ENCODE measurements at places on chromosomes 7 and 10. TPM values are rescaled to one million over a fixed set of nuclear protein-coding genes. Genes with fewer than 3 reads are reported as not detected.

- DNase-seq = no peak
These were observed 17.6 kb downstream of the DNTT start for GRCh38 chr10:96321822-96322221.

DNA sequence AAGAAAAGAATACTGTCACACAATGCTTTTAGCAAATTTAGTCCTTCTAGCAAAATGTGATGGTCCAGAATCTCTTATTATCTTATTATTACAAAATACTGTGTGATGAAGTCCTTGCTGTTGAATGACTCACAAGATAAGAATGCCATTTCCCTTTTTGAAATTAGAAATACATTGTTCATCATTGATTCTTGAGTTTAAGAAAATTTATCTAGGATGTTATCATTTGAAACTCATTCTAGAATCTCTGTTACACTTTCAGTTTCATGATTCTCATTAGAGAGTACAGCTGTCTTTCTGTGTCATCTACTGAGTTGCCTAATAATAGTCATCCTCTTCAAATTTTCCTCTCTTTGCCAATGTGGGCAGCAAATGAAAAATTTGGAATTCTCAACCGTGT lies 9.6 kb downstream of the ZKSCAN5 start:
- DNase-seq = peak; percentile 66

DNA sequence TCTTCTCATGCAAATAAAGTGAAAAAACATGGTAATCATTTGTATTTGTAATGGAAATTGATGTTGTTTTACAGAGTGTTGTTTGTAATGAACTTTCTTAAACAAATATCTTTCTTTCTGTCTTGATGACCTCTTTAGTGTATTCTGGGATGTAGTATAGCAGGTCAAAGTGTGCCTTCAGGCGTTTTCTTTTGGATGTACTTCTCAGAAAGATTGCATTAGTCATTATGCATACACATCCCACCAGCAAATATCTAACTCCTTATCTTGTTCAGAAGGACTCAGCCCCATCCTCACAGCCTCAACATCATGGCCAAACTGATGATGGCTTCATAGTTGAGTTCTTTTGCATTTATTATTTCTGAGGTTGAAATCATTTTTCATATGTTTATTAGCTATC lies 124.7 kb downstream of the LRRC18 start:
- DNase-seq = no peak

- DNase-seq = no peak
These were observed 27.5 kb upstream of the FIGNL1 start for GRCh38 chr7:50477640-50478039.

GRCh38 chr7:84455788-84456187 lies 261.2 kb upstream of the SEMA3A start:
- DNase-seq = no peak

DNA sequence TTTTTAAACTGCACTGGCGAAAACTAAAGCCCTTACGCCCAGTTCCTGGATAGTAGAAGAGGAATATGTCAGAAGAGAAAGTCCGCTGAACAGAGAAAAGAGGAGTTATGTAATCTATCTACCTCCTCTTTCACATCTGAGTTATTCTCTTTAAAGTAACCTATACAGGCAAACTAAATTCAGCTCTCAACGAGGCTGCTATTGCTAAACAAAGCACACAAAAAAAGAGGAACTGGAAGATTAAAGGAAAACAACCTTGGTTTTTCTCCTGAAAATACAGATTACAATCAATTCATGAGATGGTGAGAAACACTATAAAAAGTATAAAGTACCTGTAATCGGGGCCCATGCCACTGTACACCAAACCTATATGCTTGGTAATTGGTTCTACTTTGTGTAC lies 5.8 kb downstream of the PSMA2 start:
- DNase-seq = no peak

Gene SSC4D
- 0.88 TPM for total RNA-seq

DNA sequence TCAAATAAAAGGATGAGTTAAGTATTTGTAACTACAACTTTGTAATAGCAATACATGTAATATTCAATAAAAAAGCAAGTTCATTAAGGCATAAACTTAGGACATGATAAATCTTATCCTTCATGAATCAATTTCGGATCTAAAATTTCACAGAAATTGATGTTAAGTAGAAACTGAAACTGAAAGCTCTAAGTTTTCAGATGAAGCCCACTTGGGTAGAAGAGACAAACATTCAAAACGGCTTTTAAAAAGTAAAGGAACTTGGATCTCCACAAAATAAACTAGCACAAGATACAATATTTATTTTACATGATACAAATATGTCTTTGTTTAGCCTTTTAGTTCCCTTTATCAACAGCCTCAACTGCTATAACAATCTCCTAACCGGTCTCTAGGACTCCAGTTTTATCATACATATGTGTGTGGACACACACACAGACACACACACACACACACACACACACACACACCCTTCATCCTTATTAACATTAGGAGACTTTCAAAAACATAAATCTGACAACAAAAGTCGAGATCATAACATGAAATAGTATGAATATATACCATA lies 83.7 kb downstream of the USP6NL start:
- no peak for DNase-seq

Gene DGKB
- total RNA-seq = 0.88 TPM

Gene PLEKHS1
- not detected for total RNA-seq

Gene ABCC2
- 1.8 TPM for total RNA-seq

DNA sequence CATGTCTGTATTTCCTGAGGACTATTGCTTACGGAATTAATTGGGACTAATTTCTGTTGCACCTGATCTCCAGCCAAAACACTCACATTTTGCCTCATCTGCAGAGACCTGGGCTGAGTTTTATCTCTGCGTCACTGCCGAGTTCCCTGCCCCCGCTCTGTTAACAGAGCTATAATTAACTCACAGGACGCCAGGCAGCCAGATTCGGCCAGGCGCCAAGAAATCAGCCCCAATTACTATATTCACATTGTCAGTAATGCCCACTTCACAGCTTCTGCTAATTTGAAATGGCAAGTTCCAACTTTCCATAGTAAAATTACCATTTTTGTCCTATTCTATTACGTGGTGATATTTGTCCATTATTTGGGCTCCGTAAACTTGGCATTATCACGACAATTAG lies 130.5 kb downstream of the CUX1 start:
- no peak for DNase-seq

Gene SPDYE8
- not detected for total RNA-seq

DNA sequence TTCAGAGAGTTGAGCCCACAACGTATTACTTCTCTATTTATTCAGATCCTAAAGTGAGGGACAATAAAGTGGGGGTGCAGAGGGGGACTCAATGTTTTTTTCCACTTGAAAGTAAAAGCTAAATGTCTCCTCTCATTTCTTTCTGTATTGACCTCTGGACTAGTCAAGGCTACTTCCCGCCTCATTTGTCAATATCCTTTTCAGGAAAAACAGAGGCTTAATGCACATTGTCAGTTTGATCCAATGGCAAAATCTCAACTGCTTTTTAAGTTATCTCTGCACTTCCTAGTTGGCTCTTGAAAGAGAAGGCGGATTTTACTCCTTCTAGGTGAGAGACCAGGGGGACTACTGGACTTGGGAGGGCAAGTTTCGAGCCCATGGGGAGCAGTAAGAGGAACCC lies 56.4 kb downstream of the HIPK2 start:
- DNase-seq = no peak

GRCh38 chr7:10779465-10780399 lies 193.9 kb upstream of the PHF14 start:
- DNase-seq = no peak

DNA sequence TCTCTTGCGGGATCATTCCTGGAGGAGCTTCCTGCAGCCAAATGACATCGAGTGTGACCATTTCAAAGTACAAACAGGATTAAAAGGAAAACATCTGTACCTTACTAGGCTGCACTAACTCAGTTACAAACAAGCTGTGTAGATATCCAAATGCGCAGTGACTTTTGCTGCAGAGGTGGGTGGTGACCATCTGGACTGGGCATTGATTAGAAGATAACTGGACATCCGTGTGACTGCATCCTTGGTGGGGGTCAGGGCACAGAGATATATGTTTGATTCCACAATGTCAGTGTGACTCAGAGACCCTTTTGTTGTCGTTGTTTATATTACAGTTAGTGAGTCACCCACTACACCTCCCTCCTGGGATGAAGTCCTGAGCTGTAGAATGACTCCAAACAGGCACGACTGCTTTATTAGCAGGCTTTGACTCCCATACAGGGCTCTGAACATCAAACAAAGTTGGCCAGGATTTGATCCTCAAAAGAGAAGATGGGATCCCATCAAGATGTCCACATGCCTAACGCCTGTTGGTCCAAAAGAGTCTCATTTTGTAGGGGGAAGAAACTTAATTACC lies 56.7 kb upstream of the SDK1 start:
- peak; percentile 66 for DNase-seq

DNA sequence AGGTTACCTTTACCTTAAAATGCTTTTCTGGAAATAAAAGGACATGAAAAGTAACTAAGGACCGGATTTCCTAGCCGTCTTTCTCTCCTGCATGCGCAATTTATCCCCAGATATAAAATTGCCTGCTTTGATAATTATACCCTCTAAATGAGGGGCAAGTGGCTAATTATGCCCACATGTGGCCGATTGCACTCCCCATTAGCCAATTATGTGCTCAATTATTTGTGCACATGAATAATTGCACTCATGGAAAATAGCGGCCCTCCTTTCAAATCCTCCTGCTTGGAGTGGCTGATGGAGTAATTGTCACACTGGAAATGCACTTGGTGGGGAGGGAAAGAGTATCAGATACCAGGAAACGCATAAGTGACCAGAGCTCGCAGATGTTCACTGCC lies 66.4 kb upstream of the ATRNL1 start:
- no peak for DNase-seq

DNA sequence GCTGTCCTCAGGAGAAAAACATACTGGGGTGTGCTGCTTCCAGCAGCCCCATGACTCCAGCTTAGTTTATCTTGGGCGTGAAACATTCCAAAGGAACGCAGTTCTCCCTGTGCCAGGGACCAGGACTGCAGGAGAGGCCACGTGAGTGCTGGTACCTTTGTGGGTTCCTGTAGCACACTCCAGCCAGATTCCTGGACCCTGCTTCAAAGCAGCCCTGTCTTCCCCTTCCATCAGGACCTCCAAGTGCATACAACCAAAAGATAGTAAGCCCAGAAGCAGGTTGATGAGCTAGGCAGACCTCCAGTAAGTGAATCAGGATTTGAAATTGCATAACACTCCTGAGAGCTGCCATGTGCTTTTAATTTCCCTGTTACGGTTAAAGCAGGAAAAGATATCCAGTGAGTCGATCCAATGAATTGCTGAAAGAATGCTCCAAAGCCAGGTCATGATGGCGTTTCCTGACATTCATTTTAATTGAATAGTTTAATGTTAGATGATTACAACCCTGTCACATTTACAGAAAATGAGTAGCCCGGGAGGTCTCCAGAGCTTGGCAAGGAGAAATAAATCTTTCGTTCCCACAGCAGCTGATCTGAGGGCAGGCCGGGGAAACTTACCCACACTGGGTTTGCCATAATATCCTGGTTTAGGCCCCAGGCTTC lies 38.9 kb upstream of the CPXM2 start:
- no peak for DNase-seq

GRCh38 chr7:35571611-35572240 lies 123.2 kb downstream of the HERPUD2 start:
- no peak for DNase-seq

GRCh38 chr7:92837000-92837749 lies 802 bp upstream of the CDK6 start:
- peak; percentile 6 for DNase-seq

DNA sequence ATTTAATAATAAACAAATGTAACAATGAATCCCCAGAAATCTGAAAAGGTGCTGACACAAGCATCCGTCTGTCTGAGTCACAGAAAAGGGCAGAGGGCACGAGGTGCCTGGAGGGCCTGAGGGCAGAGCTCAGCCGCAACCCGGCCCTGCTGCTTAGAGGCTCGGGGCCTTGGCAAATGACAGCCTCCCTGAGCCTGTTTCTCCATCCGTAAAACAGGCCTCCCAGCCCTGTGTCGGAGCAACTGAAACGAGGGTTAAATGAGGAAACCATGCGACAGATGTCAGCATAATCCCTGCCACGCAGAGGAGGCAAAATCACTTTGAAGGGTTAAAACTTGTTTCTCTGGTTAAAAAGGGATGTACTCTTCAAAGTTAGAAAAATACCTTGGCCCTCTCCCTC lies 24.9 kb downstream of the NUDT1 start:
- peak; percentile 78 for DNase-seq

Gene CALML5
- not detected for total RNA-seq

DNA sequence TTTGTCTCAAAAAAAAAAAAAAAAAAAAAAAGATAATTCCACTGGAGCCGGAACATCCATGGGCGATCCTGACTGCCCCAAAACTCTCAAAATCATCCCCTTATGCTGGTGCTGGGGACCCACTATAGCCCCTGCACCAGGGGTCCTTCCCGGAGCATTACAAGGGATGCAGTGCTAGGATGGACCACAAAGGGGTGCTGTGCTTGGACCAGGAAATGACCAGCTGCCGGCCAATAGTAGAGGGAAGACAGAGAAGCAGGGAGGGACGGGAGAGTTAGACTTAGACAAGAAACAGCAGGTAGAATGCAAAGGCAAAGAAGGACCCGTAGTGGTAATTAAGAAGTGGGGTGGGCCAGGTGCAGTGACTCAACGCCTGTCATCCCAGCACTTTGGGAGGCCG lies 40.5 kb downstream of the RCC1L start:
- peak; percentile 68 for DNase-seq

DNA sequence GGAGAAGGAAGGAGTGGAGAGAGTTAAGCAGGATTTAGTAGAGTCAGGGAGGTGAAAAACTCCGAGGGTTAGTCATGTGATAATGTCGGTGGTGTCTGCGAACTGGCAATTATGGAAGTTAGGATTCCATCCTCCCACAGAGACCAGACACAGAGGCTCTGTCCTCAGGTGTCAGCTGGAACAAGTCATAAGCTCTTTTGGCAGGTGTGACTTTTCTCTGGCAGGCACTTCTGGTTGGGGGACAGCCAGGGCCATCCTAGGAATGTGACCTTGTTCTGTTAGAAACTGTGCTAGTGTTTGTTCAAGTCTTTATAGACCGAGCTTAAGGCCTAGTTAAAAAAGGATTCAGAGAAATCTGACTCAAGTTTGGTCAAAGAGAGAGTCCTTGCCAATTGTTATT lies 371.0 kb downstream of the DPP6 start:
- no peak for DNase-seq

GRCh38 chr7:158861936-158862704 lies 5.8 kb downstream of the DYNC2I1 start:
- no peak for DNase-seq
